Hindlimb muscle (tissue), 1 donor: ENCODE measurements at places on chromosomes 5 and 9. TPM values are rescaled to one million over a fixed set of nuclear protein-coding genes. Genes with fewer than 3 reads are reported as not detected.
A peak's percentile ranks its signal among the peaks of the same experiment; 100 is the strongest.

GRCh38 chr9:78437806-78438205 is 140.9 kb downstream of the PSAT1 start:
- no peak for DNase-seq

DNA sequence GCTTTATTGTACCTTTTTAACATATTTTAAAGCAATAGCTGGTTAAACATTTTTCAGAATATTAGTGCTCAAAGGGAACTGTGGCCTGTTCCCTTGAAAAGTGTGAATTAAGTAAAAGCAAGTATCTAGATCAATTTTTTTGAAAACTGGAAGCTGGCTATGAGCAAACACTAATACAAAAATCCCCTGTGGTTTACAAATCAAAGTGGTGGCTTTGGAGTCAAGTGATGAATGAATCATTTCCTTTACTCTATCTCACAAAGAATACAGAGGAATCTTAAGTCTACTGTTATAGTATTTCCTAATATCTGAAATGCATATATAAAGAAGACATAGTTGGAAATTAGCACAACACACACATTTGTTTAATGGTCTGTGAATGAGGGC is 212.4 kb upstream of the C9orf72 start:
- no peak for DNase-seq

DNA sequence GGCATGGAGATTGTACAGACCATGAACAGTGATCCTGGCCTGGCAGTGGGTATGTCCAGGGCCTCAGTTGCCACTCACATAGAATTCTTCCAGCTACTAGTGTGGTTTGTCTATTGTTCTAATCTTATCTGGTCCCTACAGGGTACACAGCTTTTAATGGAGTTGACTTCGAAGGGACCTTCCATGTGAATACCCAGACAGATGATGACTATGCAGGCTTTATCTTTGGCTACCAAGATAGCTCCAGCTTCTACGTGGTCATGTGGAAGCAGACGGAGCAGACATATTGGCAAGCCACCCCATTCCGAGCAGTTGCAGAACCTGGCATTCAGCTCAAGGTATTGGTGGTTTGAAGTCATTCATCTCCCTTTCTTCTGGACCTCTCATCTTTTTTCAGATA is 43.8 kb downstream of the THBS4 start:
- no peak for DNase-seq

GRCh38 chr9:36150574-36151315 is 14.2 kb downstream of the GLIPR2 start:
- no peak for DNase-seq

DNA sequence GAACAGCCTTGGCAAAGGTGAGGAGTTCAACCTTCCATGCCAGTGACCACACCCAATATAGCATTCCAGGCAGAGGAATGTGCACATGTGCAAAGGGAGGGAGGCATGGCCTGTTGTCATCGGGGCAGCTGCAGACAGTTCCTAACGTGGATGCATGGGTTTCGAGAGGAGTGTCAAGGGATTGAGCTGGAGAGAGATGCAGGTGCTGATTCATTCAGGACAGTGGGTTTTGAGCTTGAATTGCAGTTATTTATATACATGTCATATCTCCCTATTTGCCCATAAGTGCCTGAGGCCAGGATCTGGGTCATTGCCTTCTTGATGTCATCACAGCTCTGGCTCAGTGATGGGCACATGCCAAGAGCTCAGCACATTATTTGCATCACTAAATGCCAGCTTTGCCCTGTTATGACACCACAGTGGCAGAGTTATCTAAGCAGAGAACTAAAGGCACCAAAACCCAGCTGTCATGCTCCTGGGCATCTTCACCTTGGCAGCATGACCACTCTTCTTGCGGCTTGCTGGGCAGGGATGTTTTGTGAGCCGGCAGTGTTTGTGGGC is 278.0 kb downstream of the NTRK2 start:
- DNase-seq, result no peak

GRCh38 chr5:128681764-128682592 is 143.9 kb upstream of the FBN2 start:
- DNase-seq, result no peak

- no peak for DNase-seq
These were observed 5.0 kb downstream of the ENTPD8 start for GRCh38 chr9:137435980-137436760.

GRCh38 chr5:39171647-39172046 is 47.7 kb downstream of the FYB1 start:
- DNase-seq, result no peak

DNA sequence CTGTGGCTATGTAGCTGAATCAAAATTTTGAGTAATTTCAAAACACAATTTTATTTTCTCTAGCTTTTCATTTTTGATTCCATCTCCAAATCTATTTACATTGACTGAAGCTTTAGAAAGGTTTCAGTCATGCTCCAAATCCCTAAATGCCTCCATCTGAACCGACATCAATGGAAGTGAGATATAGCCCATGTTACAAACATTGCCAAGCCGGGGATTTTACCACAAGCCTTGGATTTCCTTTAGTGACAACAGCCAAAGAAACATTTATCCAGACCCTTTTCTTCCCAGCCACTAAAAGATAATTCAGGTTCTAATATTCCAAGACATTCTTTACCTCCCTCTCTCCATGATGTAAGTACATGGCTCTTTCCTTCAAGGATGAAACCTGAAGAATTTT is 1087.7 kb upstream of the SEMA6A start:
- DNase-seq, result no peak

GRCh38 chr5:43855452-43855851 is 252.5 kb downstream of the NNT start:
- DNase-seq, result no peak

GRCh38 chr9:109771087-109771486 is 8.9 kb upstream of the PALM2AKAP2 start:
- DNase-seq, result no peak

DNA sequence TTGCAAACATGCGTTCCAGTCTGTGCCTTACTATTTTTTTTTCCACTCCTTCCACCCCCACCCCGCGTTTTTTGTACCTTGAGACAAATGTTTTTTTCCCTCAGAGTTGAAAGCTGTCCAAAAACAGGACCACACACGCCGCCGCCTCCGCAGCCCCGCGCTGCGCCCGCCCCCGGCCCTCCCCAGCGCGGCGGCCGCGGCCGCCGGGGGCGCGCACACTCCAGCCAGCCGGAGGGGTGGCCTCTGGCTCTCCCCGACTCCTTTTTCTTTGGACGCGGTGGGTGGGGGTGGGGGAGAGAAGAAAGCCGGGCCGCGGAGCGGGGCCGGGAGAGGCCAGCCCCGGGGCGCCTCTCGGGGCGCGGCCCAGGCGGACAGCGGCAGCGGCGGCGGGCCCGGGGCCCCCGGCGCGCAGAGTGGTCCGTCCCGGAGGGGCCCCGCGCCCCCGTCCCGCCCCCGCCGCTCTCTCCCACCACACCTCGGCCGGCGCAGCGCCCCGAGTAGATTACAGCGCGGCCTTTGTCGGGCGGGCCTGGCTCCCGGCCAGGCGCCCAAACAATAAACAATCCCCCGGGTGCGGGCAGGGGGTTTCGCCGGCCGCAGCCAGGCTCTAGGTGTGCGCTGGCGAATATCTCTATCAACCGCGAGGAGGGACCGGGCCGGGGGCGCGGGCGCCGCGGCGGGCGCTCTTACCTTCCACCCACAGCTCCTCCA is 10.9 kb downstream of the PTCH1 start:
- peak; percentile 79 for DNase-seq

- no peak for DNase-seq
These were observed 42.8 kb downstream of the TIMD4 start for GRCh38 chr5:156920042-156920860.

DNA sequence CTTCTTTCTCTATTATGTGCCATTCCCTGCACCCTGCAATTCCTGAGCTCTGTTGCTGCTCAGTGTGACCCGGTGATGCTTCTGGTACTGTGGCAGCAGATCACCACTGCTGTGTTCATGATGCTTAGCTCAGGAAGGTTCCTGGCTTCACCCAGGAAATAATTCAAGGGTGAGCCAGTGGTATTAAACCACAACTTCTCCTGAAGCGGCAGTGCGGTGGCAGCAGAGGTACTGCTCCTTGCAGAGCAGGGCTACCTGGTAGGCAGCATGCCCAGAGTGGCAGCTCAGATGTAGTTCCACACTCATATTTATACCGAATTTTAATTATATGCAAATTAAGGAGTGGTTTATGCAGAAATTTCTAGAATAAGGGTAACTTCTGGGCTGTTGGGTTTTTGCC is 213.8 kb upstream of the ZNF608 start:
- no peak for DNase-seq

GRCh38 chr5:137828180-137828579 is 39.5 kb upstream of the MYOT start:
- no peak for DNase-seq

- DNase-seq, result no peak
These were observed 48.0 kb upstream of the POU5F2 start for GRCh38 chr5:93789173-93790067.

- DNase-seq, result no peak
These were observed 176.8 kb downstream of the MACROH2A1 start for GRCh38 chr5:135222171-135222681.

DNA sequence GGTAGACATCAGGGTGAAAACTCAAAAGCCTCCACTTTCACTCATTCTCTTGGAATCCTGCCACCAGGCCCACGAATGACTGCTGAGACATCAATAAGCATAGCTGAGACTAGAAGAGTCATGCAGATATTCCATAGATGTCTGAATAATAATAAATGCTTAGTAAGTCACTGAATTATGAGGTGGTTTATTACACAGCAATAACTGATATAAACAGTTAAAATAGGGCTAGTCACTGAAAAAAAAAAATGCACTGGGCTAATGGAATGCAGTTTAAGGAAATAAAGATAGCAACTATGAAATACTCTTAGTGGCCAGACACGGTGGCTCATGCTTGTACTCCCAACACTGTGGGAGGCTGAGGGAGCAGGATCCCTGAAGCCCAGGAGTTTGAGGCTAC is 262.8 kb upstream of the CDH6 start:
- DNase-seq, result no peak

DNA sequence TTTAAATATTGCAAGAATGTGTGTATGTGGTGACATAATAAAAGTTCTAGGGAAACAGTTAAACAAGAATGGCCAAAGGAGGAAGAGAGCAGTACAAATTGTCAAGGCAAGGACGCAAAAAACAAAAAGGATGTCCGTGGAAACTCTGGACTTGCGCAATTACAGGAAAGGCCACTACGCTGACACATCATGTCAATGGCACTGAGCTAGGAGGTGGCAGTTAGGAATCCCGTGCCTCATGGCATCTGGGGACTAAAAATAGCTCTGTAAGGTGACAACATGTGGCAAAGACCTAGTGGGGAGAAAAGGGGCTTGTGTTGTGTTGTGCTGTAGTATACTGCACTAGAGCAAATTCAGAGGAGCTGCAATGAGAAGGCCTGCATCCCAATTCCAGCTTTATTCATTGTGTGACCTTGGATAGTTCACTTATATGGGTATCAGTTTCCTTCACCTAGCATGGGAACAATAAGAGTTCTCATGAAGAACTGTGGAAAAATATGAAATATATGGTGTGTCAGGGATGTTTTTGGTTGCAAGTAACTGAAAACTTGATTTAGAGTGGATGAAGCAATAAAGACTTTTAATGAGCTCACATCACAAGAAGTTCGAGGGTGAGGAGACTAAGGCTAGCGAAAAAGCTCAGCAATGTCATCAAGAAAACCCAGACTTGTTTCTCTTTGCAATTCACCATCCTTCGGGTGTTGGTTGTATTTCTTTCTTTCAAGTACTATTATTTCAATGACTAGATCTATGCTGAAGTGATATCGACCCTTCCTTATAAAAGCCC is 124.1 kb upstream of the STC2 start:
- DNase-seq, result no peak

DNA sequence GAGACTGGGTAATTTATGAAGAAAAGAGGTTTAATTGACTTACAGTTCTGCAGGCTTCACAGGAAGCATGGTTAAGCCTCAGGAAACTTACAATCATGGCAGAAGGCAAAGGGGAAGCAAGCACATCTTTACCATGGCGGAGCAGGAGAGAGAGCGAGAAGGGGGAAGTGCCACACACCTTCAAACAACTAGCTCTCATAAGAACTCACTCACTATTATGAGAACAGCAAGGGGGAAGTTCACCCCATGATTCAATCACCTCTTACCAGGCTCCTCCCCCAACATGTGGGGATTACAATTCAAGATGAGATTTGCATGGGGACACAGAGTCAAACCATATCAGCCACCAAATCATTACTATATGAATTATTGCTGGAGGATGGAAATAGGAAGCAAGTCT is 30.3 kb upstream of the STX17 start:
- no peak for DNase-seq

DNA sequence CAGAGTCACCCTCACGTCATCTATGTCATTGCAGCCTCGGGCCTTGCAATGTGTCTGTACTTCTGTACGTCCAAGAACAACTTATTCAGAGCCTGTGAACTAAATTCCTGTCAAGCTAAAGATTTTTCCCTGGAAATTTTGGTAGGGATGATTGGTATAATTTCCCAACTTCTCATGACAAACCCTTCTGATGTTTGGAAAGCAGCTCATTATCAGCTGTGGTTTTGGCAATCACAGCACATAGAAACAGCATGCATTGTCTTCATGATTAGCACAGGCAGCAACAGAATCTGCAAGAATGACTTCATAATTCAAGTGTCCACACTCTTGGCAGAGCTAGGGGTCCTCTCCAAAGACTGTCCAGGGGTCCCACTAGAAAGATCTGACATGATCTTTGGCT is 49.5 kb downstream of the APBA1 start:
- no peak for DNase-seq

DNA sequence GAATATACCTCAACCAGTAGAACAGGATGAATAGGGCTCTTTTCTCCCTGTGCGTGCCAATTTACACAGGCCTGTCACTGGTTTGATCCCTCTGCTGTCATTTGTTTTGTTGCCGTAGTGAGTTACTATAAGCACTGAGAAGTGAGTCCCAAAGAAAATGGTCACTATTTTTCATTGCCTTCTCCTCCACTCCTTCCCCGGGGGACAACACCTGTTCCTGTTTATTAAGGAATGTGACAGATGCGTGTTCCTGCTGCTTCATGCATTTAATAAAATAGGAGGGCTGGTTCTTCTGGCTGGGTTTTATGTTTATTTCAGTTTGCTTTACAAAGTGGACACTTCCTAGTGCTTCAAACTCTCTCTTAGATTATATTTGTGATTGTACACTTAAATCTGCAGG is 6.4 kb downstream of the THBS4 start:
- DNase-seq, result no peak

GRCh38 chr9:135198586-135199285 is 111.3 kb downstream of the OLFM1 start:
- no peak for DNase-seq

GRCh38 chr9:136412962-136413361 is 2.5 kb downstream of the PMPCA start:
- DNase-seq, result no peak

CA9 gene
- polyA plus RNA-seq, result 0.50 TPM

PPP1R26 gene
- 14.3 TPM for polyA plus RNA-seq

FOXD4L5 gene
- 1.1 TPM for polyA plus RNA-seq

SLC35D2 gene
- 23.3 TPM for polyA plus RNA-seq

PCDHB16 gene
- 3.9 TPM for polyA plus RNA-seq

CCDC192 gene
- polyA plus RNA-seq, result 0.88 TPM

C1QTNF2 gene
- polyA plus RNA-seq, result 21.0 TPM

PDE6A gene
- 0.09 TPM for polyA plus RNA-seq

ALAD gene
- polyA plus RNA-seq, result 20.7 TPM

PRDM9 gene
- polyA plus RNA-seq, result not detected

RNF183 gene
- not detected for polyA plus RNA-seq

PCDHA2 gene
- 0.06 TPM for polyA plus RNA-seq

SELENOP gene
- 166 TPM for polyA plus RNA-seq

EQTN gene
- not detected for polyA plus RNA-seq
